A549 treated with CpdA at 1 μM for 4 hours (cell line): ENCODE measurements at places on chromosomes 16 and 17. TPM values are rescaled to one million over a fixed set of nuclear protein-coding genes. Genes with fewer than 3 reads are reported as not detected.

The ATP2A3 gene
- 3.6 to 5.4 TPM (median 4.3 TPM) in 5 replicates for total RNA-seq

The SLC52A1 gene
- 0.34 to 1.0 TPM (median 0.72 TPM) in 5 replicates for total RNA-seq

The PPY gene
- not detected in 5 replicates for total RNA-seq

The CLEC18B gene
- total RNA-seq: 0.25 to 0.54 TPM (median 0.37 TPM) in 4 of 5 replicates, not detected in the other

The TBC1D3H gene
- not detected in 5 replicates for total RNA-seq

The IQCK gene
- total RNA-seq: 7.0 to 11.0 TPM (median 9.3 TPM) in 5 replicates

The CD300E gene
- not detected in 5 replicates for total RNA-seq

The CUEDC1 gene
- 47.4 to 55.3 TPM (median 51.3 TPM) in 5 replicates for total RNA-seq

The MYH13 gene
- not detected in 5 replicates for total RNA-seq

The NKD1 gene
- total RNA-seq: 0.12 to 0.51 TPM (median 0.31 TPM) in 5 replicates

The CBLN1 gene
- total RNA-seq: 0.05 to 0.24 TPM (median 0.12 TPM) in 3 of 5 replicates, not detected in the others

The MEOX1 gene
- not detected in 5 replicates for total RNA-seq
